ENCODE measurements at places on chromosomes 1 and 21.

DNA sequence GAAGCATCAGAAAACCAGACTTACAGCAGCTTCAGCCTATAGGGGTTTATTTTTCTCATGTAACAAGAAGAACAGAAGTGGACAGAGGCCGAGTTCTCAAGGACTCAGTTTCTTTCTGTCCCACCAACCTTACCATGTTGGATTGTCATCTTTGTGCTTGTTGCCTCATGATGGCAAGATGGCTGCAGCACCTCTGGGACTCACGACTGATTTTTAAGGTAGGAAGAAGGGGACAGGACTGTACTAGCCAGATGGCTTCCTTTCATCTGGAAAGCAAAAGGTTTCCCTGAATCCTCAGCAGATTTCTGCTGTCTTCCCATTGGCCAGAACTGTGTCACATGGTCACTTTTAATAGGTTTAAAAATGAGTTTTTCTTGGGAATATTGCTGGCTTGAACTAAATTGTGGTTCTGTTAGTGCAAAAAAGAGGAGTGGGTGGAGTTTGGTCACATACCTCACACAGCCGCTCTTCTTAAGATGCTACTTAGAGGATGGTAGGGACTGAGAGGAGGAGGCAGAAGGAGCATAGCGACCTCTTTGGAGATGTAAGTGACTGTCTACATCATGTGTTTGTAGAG lies 48.1 kb upstream of the ENAH start:
- DNase-seq = no peak

GRCh38 chr1:167504467-167504827 lies 13.9 kb downstream of the CD247 start:
- DNase-seq = no peak

GRCh38 chr1:204471687-204472086 lies 22.9 kb downstream of the PIK3C2B start:
- DNase-seq = no peak

DNA sequence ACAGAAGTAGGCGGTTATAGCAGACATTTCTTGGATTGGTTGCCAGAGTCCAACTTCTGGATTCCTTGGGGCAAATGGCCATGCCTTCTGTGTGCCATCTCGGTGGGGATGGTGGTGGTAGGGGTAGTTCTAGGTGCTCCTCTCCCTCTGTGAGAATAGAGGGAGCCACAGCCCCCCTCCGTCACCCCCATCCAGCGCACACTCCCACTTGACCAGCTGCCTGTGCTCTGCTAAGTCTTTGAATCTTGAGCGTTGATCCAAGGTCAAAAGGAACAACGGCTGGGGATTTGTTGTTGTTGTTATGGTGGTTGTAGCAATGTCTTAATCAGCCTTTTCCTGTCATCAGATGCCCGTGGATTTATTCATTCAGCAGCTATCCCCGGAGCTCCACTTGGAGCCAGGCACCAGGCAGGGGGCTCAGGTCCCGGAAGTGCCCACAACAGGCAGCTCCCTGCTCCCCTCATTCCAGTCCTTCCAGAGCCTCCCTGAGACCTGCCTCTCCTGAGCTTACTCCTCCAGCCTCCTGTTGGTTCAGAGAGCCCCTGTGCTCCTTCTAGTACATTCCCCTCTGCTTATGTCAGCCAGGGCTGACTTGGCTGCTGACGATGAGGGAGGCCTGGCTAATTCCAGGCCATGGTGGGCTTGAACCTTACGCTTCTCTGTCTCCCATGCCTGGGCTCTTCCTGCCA lies 146.6 kb upstream of the WNT4 start:
- DNase-seq = no peak

DNA sequence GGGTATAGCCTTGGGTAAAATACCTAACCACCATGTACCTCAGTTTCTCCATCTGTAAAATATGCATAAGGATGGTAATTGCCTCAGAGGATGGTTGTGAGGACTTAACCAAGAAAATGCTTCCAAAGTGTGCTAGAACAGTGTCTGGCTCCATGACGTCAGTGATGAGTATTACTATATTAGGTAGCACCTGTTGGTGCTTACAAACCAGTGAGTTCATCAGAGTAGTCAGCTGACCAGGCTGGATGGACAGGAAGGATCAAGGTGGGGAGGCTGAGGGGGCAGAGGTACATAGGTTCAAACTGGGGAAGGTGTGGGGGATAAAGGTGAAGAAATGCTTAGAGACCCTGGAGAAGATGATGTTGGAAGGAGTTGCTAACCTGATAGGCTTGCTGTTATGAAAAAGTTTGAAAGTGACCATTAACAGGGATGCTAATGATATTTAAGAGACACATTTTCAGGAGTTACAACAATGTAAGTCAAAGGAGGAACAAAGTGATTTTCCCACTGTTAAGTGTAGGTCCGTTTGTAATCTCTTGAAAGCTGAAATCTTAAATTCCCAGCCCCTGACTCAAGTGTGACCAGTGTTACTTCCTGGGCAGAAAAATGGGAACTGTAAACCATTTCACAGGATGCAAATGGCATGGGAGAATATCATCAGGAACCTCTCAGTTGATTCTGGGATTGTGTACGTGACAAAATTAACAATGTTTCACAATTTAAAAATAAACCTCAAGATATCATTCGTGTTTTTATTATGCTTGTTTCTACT lies 4.4 kb downstream of the NTPCR start:
- DNase-seq = no peak

DNA sequence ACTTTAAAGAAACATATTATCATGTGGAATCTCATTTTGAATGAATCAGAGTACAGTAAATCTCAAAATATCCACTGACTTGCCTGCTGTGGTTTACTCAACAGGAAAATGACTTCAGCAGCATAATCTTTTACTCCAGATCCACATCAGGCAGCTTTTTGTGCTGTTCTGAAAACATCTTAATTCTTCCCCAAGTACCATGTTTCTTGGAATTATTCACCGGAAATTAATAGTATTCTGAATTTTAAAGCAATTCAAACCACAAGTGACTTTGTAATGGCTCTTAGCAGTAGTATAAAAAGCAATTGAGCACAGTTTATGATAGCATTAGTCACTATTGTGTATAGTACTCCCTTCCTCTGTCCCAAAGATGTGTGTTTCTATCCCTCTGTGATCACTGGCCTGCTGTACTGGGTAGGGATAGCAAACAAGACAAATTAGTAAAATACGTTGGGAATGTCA lies 64.2 kb upstream of the ERRFI1 start:
- peak; percentile 45 for DNase-seq

DNA sequence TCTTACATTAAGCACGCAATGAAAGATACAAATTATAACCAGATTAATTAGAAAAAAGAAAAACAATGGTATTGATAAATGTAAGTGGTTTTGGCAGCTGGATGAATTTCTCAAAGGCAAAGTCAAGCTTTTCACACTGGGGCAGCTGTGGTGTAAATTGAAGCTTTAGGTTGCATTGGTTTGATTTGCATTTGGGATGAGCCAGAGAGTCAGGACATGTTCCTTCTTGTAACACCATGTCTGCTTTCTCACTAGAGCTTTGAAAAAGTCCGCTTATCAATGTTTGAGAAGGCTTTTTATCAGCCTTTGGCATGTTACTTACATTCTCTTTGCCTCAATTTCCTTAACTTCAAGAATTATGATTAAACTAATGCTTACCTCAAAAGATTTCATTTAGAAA lies 173.9 kb downstream of the GPATCH2 start:
- DNase-seq = no peak

DNA sequence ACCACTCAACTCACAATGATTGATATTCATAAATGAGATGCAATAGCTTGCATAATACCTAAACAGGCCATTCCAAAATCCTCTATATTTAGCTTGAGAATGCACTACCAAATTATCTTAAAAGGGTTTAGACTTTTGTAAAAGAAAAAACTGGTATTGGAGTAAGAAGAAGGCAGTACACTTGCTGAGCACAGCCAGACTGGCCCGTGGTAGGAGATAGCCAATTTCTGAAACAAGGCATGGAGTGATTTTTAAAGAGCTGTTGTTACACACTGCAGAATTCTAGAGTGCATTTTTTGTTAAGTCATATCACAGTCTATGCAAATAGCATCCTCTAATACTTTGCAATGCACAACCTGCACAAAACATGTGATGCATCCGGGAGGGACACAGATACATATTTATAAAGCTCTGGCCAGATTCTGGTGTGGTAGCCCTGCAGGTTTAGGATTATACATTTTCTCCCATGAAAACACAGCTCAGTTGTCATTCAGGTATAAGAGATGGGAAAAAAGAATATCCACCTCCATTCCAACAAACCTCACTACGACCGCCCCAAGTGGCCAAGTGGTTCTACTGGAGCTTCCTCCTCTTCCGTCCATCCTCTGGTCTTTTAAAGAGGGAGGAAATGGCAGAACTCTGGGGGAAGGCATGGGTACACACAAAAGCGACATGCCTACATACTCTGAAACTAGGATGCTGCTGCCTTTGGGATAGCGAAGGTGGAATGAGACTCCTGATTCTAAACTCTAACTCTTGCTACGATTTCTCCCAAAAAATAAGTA lies 40.8 kb downstream of the BCAR3 start:
- DNase-seq = no peak

Measured in HTR-8/SVneo (cell line).